ENCODE measurements at places on chromosomes 7 and 10. TPM values are rescaled to one million over a fixed set of nuclear protein-coding genes. Genes with fewer than 3 reads are reported as not detected.

DNA sequence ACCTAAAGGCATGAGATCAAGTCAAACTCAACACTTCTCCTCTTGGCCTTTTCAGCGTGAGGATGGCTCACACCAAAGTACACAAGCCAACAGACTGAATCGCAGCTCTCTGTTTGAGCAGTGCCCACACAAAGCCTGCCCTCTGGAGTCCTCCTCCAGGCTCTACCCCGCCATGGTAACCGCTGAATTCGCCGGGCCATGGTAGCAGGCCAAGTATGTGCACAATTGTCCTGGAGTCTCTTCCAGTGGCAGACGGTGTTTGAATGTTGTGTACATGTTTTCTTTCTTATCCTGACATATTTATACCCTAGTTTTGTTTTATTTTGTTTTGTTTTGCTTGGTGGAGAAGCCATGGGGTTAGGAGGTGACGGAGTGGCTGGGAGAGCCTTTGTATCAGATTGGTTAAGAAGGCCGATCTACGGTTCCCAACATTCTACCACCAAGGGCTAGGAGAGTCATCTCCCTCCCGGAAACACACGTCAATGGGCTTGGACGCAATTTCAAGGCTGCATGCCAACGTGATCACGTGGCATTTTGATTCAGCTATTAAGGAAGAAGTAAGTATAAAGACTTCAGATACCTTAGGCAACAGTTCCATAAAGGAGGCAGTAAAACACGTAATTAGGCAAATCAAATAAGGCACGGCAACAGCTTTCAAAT is 12.1 kb upstream of the SHH start:
- DNase-seq: no peak

DNA sequence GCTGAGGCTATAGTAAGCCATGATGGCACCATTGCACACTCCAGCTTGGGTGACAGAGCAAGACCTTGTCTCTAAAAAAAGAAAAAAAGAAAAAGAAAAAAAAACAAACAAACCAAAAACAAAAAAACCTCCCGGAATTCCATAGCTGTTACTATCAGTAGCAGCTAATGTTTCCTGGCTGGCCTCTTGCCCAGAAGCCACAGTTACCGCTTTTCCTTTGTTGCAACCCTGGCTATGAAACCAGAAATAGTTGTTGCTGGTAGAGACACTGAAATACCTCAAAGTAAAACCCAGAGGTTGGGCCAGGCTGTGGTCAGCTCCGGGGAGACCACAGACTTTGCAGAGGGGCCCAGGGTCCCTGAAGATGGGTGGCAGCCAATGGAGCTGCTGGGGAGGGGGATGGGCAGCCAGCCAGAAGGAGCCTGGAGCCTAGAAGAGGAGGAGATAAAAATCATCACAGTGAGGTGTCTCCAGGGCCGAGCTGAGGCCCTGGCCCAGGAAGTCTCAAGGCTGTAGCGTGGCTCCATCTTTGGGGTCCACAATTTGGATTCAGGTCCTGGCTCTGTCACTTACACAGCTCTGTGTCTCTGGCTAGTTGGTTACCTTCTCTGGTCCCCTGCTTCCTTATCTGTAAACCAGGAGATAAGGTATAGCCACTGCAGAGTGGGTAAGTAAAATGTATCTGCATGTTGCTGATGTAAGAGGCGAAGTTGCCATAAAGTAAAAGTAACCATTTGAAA is 3.4 kb upstream of the CHST12 start:
- peak; percentile 76 for DNase-seq

GRCh38 chr10:32963096-32963495 is 5.1 kb upstream of the ITGB1 start:
- DNase-seq: no peak

GRCh38 chr7:84700563-84701370 is 486.1 kb downstream of the SEMA3D start:
- DNase-seq: no peak

GRCh38 chr7:157816526-157817250 is 479.9 kb downstream of the DNAJB6 start:
- DNase-seq: no peak

GRCh38 chr7:75698358-75698757 is 40.4 kb downstream of the HIP1 start:
- DNase-seq: no peak

GRCh38 chr10:63129888-63130287 is 3.2 kb upstream of the NRBF2 start:
- DNase-seq: no peak

GRCh38 chr7:74002474-74003017 is 25.4 kb upstream of the ELN start:
- no peak for DNase-seq

Gene MAP3K8
- 6.6 TPM for polyA plus RNA-seq

- DNase-seq: no peak
These were observed 110.7 kb downstream of the ZNF467 start for GRCh38 chr7:149662591-149663095.

- no peak for DNase-seq
These were observed 16.7 kb downstream of the INPP5A start for GRCh38 chr10:132554053-132554990.
